Cardiac muscle cell (in vitro differentiated cells and primary cell): ENCODE measurements at places on chromosomes 3 and 15. TPM values are rescaled to one million over a fixed set of nuclear protein-coding genes. Genes with fewer than 3 reads are reported as not detected.
A peak's percentile ranks its signal among the peaks of the same experiment; 100 is the strongest.

DNA sequence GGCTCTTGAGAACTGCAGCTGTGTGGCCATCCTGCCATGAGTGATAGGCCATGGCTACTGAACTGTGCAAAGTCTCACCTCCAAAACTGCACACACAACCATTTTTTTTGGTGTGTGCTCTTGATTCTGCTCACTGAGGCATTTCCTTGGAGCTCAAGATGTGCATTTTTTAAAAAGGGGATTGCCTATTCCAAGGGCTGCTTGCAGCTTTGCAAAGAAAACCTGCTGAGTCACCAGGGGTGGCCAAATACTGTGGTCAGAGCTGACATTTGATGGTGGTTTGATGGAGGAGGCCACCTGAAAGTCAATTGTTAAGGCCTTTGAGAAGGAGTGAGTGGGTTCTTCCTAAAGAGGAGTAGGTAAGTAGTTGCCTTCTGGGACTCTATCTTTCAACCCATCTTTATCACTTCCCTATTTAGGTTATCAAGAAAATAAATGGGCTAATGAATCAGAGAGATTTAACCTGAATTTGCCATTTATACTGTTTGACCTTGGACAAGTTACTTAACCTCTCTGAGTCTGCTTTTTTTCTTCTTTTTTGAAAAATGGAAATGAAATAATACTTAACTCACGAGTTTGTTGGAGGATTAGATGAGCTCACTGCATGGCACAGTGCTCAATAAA, 87.9 kb downstream of the CHST2 start:
- peak; percentile 51 for DNase-seq

DNA sequence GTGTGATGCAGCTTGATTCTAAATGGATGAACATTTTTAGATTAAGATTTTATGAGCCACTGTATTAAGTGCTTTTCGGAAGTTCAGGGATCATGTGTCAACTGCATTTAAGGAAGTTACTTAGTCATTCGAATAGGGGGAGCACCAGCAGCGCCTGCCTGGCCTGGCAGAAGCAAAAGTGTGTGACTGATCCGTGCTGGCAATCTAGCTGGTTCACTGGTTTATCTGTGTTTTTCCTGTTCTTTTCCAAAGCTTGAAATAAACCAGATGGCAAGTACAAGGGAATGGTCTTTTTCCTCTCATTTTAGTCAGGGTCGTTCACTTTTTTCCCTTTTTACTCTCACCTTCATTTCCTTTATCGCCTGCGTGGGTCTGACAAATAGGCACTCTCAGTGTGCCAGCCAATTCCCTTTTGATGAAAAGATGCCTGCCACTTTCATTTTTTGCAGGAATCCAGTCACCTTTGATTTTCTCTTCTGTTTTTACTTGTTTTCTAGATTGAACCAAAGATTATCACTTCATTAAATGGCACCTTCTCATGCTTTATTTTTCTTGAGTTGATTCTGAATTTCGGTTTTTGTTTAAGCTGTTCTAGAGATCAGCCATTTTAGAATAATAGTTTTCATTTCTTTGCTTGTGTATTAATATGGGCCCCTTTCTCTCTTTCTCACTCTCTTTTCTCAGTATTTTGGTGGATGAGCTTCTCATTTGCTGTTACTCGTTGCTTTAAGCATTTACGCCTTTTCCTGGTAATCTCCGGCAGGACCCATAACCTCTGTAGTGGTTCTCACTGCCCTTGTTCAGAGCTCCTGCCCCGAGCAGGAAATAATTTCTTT, 2.8 kb downstream of the ABHD2 start:
- peak; percentile 80 for DNase-seq

DNA sequence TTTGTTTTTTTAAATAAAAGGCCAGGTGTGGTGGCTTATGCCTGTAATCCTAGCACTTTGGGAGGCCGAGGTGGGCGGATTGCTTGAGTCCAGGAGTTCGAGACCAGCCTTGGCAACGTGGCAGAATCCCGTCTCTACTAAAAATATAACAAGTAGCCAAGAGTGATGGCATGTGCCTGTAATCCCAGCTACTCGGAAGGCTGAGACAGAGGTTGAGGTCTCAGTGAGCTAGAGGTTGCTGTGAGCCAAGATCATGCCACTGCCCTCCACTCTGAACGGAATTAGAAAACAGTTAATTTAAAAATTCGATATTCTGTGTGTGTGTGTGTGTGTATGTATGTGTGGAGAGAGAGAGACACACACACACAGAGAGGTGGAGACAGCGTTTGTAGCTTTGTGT, 58.8 kb downstream of the TCF12 start:
- DNase-seq, result no peak

DNA sequence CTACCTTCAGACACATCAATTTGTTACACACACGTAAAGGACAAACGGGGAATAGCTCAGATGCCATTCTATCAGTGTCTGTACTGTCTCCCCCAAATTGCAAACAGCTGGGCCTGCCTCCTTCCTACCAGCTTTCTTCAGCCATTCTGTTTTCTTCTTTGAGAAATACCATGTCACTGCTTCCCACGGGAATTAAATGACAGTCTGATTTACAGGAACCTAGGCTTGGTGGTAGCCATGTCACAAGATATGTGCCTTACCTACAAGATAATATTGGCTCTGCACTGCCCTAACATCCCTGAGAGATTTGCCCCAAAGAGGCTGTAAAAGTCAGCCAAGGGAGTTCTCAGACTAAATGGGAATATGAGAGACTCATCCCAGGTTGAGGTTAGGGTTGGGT, 308.3 kb downstream of the LRTM1 start:
- DNase-seq, result no peak

The RAB27A gene
- total RNA-seq, result 5.3 and 7.7 TPM in 2 replicates

The ACY1 gene
- 87.7 and 99.7 TPM in 2 replicates for total RNA-seq

The C2CD4A gene
- total RNA-seq, result not detected in 2 replicates

DNA sequence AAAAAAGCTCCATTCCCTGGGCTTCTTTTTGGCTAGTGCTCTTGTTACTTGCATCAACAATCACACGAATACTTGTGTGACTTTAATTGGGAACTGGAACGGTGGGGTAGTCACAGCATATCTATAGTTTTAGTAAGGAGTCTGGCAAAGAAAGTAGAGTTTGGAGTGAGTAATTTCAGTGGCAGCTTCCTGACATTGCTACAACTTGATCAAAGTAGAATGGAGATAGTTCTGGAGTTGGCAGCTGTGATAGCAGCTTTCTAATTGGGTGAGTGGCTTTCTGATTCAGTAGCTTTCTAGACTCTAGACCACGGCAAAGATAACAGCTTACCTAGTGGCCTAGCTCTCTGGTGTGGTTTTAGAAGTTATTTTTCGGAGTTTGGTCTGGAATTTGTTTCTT, 475.0 kb downstream of the TUSC7 start:
- DNase-seq, result no peak

DNA sequence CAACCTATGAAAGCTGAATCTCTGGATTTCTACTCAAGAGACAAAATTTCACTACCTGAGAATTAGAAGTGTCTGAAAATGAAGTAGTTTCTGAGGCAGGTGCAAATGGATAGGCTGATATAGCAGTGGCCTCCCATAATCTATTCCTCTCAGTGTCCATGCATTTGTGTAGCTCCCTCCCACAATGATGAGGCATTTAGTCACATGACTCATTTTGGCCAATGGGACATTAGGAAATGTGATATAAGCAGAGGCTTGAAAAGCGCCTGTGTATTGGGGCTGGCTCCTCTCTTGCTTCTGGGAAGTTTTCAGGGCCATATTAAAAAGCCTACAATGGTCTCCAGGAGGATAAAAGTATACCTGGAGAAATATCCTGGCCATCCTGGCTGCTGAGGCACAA, 79.7 kb upstream of the MRPL3 start:
- no peak for DNase-seq

- no peak for DNase-seq
Measured at GRCh38 chr3:100104817-100105413, 9.4 kb downstream of the FILIP1L start.
